ELF-1 (cell line): ENCODE measurements at places on chromosomes 11 and 22.

DNA sequence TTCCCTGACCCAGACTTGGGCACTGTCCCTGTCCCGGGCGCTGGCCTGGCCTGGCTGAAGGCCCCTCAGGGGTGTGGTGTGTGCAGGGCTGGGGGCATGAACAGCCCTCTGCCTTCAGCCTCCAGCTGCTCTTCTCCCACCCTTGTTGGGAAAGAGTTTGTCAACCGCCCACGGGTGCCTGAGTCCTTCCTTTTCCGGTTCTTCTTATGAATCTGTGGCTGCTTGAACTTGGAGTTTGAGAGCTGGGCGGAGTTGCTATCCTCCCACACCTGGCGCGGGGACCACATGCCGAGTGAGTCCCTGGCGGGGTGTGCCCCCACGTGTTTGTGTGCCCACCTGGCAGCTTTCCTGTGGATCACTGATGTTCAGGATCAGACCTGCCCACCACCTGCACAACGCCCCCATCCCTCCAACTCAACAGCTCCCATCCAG, 13.4 kb downstream of the NFAM1 start:
- DNase-seq, result no peak

- DNase-seq, result peak; percentile 5
Measured at GRCh38 chr11:36711104-36711825, 113.2 kb upstream of the RAG2 start.

DNA sequence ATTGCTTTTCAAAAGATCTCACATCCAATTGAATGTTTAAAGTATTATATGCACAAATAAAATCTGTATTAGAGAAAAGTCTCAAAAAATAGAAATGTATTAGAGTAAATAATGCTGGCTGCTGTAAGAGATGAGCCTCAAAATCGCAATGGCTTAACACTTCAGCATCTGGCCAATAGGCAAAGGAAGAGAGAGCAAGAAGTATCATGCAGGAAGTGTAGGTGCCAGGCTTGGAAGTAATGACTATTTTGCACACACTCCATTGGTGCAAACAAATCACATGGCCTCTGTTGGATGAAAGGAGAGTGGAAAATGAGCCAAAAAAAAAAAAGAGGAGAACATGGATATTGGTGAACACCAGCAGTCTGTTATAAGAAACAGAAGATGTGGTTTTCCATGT, 193.0 kb upstream of the E2F8 start:
- no peak for DNase-seq

DNA sequence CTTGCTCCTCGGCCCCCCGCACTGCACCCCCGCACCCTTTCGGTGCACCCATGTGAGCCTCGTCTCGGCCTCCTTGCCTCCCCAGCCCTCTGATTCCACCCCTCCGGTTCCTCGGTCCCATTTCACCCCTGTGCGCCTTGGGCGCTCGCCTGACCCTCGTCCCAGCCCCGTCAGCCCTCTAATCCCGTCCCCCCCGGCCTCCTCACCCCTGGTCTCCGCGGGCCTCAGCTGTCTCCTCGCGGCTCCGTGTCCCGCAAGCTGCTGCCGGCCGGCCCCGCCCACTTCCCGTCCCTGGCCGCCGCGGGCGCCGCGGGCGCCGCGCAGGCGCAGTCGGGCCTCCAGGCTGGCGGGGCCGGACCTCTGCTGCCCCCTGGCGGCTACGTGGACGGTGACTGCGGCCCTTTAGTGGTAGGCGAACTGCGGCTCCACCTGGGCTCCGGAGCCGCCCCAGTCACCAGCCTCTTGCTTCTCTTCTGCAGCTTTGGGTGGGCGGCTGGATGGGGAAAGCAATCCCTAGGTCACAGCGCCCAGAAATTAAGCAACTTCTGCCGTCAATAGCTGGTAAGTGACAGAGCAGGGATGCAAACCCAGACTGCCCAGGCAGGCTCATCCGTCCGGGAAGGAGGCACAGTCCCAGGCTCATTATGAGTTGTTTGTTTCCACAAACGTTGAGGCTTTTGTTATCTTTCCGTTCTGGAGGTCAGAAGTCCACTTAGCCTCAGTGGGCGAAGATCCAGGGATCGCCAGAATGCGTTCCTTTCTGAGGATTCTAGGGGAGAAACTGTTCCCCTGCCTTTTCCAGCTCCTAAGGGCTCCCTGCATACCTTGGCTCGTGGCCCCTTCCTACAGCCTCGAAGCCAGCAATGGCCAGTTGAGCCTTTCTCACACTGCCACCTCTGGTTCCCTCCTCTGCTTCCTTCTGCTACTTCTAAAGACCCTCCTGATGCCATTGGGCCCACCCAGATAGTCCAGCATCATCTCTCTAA, at the start of gene PPM1F:
TSS of gene PPM1F (minus strand) at position 263 of the 986 bp plus-strand sequence. CDS start 6,800 bp downstream, outside the sequence.
- DNase-seq, result peak; percentile 85

- DNase-seq, result no peak
Measured at GRCh38 chr11:111414267-111414931, 35.3 kb upstream of the POU2AF1 start.

GRCh38 chr22:26529345-26529744, 17.1 kb upstream of the TFIP11 start:
- DNase-seq, result no peak

- DNase-seq, result peak; percentile 82
Measured at GRCh38 chr11:60924110-60924905, at the start of gene TMEM132A. TSS of gene TMEM132A (plus strand) at chr11:60924460. CDS start at chr11:60924634, 174 bp downstream.

DNA sequence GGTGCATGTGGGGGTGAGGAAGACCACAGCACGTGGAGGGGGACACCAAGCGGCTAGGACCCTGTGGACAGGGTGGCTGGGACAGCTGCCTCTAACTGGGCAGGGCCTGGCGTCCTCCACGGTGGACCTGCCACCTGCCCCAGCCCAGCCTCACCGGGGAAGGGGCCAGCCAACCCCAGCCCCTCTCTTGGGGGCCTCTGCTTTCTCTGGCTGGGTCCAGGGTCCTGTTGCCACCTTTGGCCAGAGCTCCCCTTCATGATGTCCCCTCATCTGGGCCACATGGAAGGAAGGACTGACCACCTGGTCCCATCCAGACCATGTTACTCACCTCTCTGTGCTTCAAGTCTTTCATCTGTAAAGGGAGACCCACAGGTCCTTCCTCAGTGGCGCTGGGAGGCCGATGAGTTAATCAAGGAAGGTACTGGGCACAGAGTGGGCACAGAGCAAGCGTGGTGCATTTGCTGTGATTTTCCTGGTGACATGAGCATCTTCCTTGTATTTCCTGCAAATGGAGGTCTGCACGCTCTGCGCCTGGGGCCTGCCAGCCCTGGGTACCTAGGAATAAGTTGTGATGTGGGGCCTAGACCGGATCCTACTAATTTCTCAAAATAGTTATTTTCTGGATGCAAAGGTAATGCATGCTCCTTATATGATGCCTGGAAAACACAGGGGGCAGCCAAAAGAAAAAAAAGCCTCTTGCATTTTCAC, 538.4 kb downstream of the TBC1D22A start:
- DNase-seq, result no peak

- DNase-seq, result no peak
Measured at GRCh38 chr11:134101282-134101681, 32.4 kb downstream of the JAM3 start.

GRCh38 chr11:69215784-69216415, 60.2 kb downstream of the SMIM38 start:
- no peak for DNase-seq

DNA sequence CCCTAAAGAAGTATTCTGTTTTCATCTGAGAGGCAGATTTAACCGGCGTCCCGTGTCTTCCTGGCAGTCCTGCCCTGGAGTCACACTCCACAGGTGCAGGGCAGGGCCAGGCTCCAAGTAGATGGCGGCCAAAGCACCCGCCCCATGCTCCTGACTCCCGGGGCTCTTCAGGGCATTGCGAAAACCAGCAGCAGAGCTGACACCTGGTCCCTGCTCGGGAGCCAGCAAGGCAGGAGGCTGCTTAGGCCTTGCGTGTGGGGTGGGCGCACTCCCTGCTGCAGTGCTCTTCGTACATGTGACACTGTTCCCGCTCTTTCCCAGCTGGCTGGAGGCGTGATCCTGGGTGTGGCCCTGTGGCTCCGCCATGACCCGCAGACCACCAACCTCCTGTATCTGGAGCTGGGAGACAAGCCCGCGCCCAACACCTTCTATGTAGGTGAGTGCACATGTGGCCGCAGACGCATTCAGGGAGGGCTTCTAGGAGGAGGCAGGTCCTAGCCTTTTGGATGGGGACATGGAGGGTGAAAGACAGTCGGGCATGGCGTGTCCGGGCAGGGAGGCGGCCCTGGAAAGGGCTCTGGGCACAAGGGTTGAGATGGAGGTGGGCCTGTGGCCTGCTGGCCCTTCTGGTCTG, 10.3 kb upstream of the TSSC4 start:
- no peak for DNase-seq

GRCh38 chr22:17712441-17712840, 61.8 kb downstream of the BID start:
- DNase-seq, result no peak

DNA sequence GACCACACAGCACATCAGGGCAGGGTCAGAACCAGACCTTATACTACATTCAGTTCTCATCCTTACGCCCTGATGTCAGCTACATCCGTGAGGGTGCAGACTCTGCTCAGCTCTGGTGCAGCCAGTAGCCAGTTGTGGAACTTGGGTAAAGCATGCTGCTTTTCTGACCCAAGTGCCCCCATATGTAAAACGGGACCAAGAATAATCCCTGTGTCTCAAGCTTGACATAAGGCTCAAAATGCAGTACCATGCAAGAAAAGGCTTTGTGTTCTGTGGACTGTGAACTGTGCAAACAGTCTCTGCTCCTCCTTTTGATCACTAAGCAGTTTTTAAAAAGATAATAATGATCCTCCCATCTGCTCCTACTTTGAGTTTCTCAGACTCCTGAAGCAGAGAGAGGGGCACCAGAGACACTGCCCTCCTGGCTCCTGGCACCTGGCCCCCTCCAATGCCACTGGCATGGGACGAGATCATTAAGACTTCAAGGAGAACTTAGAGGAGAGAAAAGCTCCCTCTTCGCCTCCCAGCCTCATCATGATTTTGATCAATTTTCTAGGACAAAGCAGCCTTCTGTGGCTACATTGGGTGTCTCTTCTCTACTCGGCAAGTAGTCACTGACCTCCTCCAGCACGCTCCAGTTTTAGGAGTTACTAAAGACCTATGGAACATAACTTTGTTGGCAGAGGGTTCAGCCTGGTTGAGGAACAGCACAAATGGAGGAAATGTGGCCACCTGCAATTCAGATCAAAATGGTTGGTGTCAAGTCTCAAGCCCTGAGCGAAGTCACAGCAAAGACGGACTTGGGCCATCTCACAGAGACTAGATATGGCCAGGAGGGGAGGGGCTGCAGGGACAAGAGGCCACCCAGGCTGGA, 23.9 kb downstream of the IL10RA start:
- no peak for DNase-seq

DNA sequence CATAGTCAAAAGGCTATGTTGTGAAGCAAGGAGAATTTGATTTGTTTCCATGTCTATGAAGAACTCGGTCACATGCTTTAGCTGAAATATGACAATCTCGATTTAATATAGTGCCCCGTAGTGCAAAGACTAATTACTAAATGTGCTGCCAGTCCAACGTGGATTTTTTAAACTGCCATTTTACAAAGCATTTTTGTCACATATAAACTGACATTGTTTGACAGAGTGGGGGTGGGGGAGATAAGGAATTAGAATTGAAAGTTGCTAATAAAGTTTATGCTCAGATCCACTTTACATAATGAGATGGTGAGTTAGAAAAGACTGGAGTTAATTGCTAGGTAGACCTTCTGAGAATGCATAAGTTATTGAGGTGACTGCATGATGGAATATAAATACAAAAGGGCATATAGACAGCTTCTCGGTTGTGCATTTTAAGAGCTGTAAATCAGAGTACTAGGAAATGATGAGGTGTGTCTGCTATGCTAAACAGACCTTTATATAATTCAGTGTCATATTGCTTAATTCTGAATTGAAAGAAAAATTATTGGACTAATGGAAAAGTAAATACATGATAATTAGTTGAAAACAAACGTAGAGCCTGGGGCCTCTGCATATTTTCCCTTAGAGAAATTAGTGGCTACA, 158.9 kb upstream of the MTNR1B start:
- DNase-seq, result no peak

DNA sequence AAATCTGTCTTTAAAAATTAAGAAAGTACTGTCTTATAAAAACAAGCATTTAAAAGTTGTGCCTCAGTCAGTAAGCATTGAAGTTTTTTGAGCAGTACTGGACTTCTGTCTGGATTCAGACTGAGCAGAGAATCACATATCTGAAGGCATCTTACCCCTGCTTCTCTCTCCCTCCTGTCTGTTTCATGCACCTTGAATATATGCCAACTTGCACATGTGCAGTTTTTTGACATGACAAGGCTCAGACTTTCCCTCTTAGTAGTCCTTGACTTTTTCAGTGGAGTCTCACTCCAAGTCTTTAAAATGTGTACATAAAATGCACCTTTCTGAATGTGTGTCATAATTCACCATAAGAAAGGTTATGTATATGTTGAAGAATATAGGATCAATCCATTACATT, 19.8 kb downstream of the SPECC1L start:
- no peak for DNase-seq
